ENCODE measurements at places on chromosomes 6 and 20.

DNA sequence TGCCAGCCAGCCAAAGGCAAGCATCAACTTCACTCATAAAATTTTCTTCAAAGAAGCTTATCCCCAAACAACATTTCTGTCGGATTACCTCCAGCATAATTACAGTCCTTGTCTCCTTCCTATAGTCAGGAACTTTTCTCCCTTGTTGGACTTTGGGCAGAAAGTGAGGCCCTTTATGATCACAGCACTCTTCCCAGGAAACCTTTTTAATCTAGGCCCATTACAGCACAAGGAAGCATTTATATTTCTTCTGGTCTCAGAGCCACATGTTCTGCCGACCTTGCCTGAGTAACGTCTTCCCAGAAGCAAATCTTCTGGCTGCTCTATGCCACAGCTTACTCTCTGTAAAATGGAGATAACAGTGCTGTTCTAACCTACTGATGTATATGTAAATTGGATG, 437.2 kb upstream of the SLC35B3 start:
- DNase-seq = no peak

- DNase-seq = no peak
Observed at GRCh38 chr6:159450815-159451465, 242.1 kb downstream of the SOD2 start.

DNA sequence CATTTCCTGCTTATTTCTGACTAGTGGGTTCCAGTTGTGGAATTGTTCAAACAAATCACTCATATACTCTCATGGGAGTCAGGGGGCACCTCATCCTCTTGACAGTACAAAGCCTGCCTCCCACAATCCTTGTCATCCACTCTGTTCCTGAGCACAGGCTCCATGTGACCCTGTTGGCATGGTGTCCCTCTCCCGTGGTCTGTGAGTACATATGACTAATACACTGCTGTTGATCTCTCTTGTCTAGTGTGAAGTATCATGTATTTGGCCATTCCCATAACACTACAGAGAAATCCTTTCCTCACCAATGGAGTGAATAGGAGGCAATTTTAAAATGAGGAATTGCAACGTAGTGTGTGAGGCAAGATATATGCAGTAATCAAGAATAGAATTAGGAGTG, 185.3 kb downstream of the OGFRL1 start:
- DNase-seq = peak; percentile 6

- no peak for DNase-seq
Observed at GRCh38 chr20:43533060-43533459, 25.6 kb downstream of the L3MBTL1 start.

DNA sequence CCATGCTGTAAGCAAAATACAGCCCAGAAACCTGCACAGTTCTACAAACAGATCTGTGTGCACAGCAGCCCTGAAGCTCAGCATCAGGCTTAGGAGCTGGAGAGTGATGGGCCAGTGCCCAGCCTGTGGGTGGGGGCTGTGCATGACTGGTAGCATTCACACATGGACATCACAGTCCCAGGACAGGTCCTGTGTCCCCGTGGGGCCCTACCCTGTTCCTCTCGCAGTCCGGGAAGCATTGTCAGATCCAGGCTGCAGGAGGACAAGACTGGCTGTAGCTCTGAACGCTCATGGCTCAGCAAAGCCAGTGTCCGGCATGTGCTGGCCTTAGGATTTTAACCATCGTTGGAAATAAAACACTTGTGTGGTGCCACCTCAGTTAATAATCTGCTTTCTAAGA, 234.1 kb downstream of the CDH4 start:
- no peak for DNase-seq

GRCh38 chr6:118542184-118542952, 5.7 kb upstream of the PLN start:
- no peak for DNase-seq

- no peak for DNase-seq
Observed at GRCh38 chr6:8139451-8139850, 37.1 kb upstream of the EEF1E1 start.

GRCh38 chr6:38984723-38985122, 63.9 kb upstream of the GLP1R start:
- no peak for DNase-seq

DNA sequence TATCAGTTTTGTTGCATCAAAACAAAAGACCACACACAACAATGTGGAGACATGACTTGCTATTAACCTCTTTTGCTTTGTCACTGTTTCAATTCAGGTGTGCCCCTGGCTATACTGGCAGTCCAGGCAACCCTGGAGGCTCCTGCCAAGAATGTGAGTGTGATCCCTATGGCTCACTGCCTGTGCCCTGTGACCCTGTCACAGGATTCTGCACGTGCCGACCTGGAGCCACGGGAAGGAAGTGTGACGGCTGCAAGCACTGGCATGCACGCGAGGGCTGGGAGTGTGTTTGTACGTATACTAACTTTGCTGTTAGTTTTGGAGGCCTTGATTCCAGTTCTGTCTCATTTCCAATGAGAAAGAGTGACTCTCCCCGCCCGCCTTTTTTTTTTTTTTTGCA, 356.9 kb downstream of the ARHGAP18 start:
- no peak for DNase-seq

DNA sequence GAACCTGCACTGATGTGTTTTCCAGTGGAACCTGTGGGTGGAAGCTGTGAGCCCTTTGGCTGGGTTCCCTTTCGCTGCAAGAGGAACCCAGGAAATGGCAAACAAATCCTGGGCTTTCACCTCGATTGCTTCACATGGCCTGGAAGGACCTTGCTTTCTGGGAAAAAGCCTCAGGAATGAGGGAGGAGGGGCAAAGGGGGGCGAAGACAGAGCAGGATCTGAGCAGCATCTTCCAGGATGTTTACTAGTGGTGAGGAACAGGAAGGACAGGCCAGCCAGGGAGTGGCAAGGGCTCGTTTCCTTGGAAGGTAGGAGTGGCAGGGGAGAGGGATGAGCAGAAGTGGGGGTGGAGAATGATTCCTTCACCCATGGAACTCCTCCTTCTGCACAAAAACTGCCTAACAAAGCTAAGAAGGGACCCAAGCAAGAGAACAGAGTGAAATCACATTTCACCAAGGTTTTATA, 5.9 kb downstream of the SLC2A10 start:
- no peak for DNase-seq

DNA sequence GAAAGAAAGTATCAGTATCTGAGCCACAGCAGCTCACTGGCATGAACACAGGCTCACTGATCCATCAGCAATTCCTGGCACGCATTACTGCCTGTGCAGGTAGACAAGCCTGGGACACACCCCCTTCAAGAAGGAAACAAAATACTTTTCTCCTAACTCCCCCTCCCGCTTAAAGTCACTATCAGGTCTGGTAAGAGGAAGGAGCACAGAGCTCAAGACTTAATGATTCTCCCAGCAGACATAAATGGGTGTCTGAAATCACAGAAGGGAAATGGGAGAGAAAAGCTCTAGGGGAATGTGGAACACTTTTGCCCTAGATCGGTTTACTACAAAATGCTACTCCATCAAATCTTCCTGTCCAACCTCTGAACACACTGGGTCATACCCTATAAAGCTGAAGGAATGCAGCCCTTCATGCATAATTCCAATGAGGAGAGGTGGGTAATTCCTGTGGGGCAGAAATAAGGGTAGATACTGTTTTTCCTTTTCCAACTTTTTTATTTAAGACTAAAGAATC, at the start of gene ADGRF1:
ADGRF1 (minus strand) TSS at position 58 of the 517 bp plus-strand sequence. CDS start 13,271 bp downstream, outside the sequence.
- no peak for DNase-seq

GRCh38 chr6:126232671-126233070, 107.2 kb upstream of the CENPW start:
- no peak for DNase-seq

- no peak for DNase-seq
Observed at GRCh38 chr20:53071833-53072232, 99.7 kb downstream of the TSHZ2 start.

DNA sequence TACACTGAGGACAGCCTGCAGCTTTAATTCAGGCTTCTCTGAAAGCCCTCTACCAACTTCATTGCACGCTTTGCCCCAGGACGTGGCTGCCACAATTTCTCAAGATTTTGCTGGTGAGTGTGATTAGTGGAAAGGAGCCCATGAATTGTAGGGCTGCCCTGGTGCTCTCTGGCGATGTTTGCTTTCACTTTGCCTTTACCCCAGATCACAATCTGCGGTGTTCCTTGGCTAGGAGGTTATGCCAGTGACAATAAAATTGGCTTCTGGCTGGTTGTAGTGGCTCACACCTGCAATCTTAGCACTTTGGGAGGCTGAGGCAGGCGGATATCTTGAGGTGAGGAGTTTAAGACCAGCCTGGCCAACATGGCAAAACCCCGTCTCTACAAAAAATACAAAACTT, 139.3 kb downstream of the FOXC1 start:
- no peak for DNase-seq

GRCh38 chr20:44491635-44492395, 16.1 kb downstream of the TTPAL start:
- no peak for DNase-seq

- DNase-seq = peak; percentile 62
Observed at GRCh38 chr6:113936093-113936934, 34.6 kb downstream of the HDAC2 start.

GRCh38 chr6:40160826-40161225, 226.6 kb upstream of the MOCS1 start:
- no peak for DNase-seq

DNA sequence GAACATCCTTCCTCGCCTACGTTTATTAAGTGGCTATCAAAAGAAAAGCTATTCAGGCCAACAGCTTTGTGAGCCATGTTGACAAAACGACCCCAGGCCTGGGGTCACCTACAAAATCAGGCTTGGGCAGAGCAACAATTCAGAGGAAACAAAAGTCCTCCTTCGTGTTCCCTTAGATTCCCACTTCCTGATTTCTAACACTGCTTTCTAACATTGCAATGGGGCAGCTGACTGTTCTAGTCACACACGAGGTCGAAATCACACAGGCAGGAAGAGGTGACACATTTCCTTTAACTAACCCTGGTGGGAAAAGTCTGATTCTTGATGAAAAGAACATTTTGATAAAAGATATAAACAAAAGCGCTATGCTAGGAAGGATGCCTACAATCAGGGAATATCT, 31.9 kb downstream of the WDR27 start:
- DNase-seq = peak; percentile 81

DNA sequence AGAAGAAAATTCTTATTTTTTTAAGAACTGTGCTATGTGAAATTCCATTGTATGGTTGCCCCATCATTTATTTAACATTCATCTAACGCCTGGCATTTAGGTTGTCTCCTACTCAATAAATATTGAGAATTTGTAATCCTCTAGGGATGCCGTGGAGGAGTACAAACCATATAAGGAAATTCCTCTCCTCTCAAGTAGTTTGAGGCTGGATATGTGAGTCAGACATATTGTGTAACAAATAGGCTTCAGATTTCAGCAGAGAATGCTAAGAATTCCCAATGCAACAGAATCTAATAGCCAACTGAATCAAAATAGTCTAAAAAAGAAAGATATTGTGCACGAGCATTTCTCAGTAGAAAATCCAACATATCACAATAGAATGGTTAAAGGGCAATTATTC, 174.7 kb downstream of the OTOR start:
- DNase-seq = no peak

DNA sequence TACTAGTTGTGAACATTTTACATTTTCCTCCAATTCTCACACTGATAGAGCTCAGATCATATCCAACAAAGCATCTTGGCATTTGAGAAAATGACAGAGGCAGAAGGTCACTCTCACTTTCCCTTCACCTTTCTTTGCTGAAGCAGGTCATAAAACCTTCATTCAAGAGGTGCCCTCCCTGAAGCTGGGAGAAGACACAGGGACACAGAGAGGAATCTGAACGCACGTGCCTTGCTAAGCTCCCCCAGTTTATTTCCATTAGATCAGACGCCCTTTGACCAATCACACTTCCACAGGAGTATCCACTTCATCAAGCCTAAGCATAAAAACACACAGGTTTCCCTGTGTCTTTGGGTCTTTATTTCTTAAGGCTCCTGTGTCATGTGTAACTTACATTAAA, 9.2 kb upstream of the MBOAT1 start:
- DNase-seq = no peak

GRCh38 chr20:41573955-41574354, 44.2 kb downstream of the CHD6 start:
- DNase-seq = peak; percentile 22

DNA sequence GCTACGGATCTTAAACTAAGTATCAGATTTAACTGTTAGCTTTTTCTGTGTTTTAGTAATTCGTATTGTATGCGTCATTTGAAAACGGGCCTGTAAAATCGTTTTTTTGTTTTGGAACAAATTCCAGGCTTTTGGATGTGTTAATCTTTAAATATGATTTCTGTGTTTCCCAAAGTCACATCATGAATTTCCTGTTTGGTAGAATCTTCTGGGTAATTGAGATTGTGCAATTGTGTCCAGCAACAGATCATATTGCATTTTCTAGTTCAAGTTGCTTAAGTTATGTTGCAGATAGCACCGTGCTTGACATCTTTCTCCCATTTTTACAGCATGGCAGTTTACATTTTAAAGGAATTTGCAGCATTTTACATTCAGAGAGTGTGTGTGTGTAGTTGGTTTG, 1.9 kb downstream of the MAPK14 start:
- DNase-seq = peak; percentile 89

DNA sequence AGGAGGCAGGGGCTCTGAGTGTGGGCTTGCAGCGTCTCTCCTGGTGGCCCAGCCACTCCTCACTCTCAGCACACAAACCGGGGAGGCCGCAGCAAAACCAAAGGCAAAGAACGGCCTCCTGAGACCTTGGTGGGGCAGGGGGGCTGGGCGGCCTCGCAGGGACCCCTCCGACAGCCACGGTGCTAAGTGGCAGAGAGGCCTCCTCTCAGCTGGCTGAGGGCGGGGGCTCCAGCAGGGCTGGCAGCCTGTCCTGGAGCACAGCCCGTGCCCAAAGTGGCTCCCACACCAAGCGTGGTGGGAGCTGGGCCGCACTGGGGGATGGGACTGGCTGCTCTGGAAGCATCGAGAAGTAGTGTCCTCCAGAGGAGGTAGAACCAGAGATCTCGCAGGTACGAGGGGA, 334.4 kb downstream of the QKI start:
- no peak for DNase-seq

- no peak for DNase-seq
Observed at GRCh38 chr6:79810871-79811270, 136.5 kb downstream of the ELOVL4 start.

- DNase-seq = peak; percentile 90
Observed at GRCh38 chr20:36465109-36466080, 75.9 kb upstream of the MYL9 start.

- no peak for DNase-seq
Observed at GRCh38 chr6:26180346-26180745, 93.1 kb downstream of the HFE start.

GRCh38 chr6:168315596-168315995, 4.0 kb downstream of the DACT2 start:
- DNase-seq = no peak

DNA sequence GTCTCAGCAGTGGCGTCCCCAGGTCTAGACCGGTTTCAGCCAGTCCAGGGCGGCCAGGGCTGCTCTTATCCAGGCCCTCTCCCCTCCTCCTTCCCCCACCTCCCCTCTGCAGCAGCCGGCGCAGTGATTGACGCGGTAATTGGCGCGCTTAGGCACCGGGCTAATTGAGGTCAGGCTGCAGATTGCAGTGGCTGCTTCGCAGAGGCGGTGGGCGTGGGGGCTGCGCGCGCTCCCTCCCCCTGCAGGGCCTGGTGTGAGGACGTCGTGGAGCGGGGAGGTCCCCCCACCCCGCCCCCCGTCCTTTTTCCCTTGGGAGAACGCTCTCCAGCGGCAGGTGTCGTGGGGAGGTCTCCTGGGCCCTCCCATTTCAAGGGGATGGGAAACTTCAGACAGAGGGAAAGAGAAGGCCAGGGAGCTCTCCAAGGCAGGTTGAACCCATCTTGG, 70.4 kb upstream of the BLCAP start:
- no peak for DNase-seq

Measured in inflammatory macrophage treated with lipopolysaccharide for 4 hours (primary cell).